ENCODE measurements at places on chromosomes 1 and 21. TPM values are rescaled to one million over a fixed set of nuclear protein-coding genes. Genes with fewer than 3 reads are reported as not detected.

The ALPL gene
- 114 TPM for total RNA-seq

The F3 gene
- 2.3 TPM for total RNA-seq

DNA sequence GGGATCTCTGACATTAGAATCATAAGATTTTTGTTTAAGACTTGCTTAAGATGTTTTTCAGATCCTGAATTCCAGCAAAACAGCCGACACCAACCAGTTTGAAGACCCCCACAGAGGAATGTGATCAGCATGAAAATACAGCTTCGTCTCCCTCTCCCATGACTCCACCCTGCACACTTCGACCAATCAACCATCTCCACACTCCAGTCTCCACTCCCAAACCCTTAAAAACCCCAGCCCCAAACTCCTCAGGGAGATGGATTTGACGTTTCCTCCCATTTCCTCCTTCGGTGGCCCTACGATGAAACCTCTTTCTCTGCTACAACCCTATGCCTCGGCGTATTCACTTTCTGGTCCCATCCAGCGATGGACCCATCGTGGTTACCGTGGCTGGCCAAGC lies 30.1 kb upstream of the KIF26B start:
- DNase-seq: no peak

DNA sequence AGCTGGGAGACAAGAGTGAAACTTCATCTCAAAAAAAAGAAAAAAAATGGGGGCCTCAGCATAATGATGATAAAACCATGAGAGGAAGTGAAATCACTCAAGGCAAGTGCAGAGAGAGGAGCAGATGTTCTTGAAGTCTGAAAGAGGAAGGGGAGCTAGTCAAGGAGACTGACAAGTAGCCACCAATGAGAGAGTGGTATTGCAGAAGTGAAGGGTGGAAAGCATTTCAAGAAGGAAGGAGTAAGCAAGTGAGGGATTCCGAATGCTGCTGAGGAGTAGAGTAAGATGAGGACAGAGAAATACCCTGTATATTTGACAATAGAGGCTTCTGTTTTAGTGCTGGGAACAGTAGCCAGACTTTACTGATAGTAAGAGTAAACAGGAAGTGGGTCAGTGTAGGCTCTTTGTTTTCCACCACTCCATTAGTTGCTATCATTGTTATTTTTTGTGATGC lies 2.9 kb downstream of the TATDN3 start:
- no peak for DNase-seq

DNA sequence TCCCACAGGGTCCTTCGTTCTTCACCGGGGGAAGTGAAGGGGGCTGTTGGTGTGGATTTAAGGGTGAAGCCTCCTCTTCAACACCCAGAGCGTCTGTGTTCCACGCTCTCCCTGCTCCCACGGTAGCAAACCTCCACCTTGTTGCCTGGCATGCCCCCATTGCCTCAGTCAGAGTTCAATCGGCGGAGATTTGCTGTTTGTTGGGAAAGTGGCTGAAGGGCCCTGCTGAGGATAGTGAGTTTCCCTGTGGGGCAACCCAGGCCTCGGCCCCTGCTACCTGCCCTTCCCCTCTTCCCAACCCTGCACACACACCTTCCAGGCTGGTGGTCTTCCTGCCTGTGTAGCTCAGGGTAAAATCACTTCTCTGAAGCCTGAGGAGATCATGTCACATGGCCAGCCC lies 60.5 kb downstream of the TOR1AIP2 start:
- no peak for DNase-seq

The DEPDC1 gene
- 144 TPM for total RNA-seq

The HNRNPCL4 gene
- not detected for total RNA-seq

DNA sequence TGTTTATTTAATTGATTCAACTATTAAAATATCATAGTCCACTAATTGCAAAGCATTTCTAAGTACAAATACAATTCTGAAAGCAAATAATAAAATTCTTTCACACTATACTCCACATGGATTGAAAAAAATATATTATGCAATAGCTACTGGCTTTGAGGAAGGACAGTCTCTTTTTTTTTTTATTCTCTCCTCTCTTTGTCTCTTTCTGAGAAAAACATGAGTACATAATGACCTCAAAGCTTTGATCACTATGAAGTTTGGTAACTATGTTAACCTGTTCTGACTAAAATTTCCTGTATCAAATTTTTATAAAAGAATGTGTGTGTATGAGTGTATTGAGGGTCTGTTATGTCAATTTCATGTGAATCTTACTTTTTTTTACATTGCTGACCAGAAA lies 96.2 kb downstream of the RGS2 start:
- DNase-seq: no peak

The OR6N1 gene
- not detected for total RNA-seq

- no peak for DNase-seq
Measured at GRCh38 chr1:84669831-84670230, 20.4 kb downstream of the SSX2IP start.

- DNase-seq: peak; percentile 61
Measured at GRCh38 chr21:42513985-42514882, 582 bp downstream of the SLC37A1 start.

GRCh38 chr1:162710345-162710744 lies 78.1 kb downstream of the DDR2 start:
- no peak for DNase-seq

GRCh38 chr1:115557715-115558114 lies 84.1 kb upstream of the VANGL1 start:
- DNase-seq: peak; percentile 24

Measured in neural progenitor cell (in vitro differentiated cells).